ENCODE measurements at places on chromosomes 2 and 18.

DNA sequence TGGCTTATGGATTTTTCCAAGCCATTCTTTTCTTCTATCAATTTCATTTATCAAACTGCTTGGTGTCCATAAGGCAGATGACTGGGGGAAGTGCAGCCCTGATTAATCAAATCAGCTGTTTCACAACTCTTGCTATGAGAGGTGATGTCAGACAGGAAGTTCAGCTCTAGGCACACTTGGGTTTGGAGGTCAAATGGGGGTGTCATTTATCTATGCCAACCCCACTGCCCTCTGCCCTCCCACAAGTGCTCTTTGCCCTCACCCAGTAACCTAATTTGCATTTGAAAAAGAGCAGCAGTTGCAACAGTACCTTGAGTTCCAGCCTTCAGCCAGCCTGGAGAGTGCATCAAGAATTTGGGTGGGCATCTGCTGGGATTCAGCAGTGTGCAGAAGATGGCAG lies 431.3 kb upstream of the SPRED2 start:
- no peak for DNase-seq

DNA sequence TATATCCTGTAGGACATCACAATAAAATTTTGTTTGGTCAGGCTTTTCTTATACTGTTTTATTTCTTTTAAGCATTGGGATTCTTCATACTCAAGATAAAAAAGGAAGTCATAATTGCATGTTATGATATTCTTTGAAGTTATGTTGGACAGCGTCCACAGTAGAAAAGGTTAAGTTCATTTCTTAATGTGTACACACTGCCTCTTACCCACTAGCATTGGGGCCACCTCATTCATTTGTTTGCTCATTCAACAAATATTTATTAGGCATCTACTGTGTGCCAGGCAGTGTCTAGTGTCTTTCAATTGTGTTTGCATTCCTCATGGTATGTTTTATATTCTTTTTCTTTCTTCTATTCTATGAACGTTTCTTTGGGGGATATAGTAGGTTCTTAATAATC lies 70.2 kb downstream of the PTPRM start:
- no peak for DNase-seq

DNA sequence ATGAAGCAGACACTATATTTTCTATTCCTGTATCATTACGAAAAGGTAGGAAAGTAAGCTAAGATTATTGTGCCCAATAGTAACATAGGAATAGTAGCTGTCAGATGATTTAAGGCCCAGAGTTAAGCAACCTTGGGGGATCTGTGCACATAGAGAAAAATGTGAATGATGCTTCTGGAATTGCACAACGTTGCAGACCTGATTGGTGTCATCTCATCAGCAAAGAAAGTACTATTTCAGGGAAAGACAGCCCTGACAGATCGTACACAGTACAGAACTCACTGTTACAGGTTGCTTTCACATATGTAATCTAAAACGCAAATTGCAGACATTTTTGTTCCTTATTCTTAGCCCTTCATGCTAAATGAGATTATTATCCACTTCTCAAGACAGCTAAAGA lies 535.9 kb downstream of the TRIB2 start:
- no peak for DNase-seq

- no peak for DNase-seq
These were observed 572.3 kb downstream of the IRS1 start for GRCh38 chr2:226227341-226227740.
